ENCODE measurements at places on chromosomes 7 and 10.

- DNase-seq: no peak
Observed at GRCh38 chr7:25319707-25320106, 91.4 kb upstream of the NPVF start.

GRCh38 chr10:19461588-19461987 is 354.6 kb upstream of the PLXDC2 start:
- no peak for DNase-seq

GRCh38 chr10:49594594-49594993 is 15.5 kb upstream of the SLC18A3 start:
- no peak for DNase-seq

GRCh38 chr10:100469756-100470155 is 6.9 kb downstream of the WNT8B start:
- no peak for DNase-seq

- DNase-seq: no peak
Observed at GRCh38 chr7:123769371-123769770, 20.6 kb upstream of the WASL start.

DNA sequence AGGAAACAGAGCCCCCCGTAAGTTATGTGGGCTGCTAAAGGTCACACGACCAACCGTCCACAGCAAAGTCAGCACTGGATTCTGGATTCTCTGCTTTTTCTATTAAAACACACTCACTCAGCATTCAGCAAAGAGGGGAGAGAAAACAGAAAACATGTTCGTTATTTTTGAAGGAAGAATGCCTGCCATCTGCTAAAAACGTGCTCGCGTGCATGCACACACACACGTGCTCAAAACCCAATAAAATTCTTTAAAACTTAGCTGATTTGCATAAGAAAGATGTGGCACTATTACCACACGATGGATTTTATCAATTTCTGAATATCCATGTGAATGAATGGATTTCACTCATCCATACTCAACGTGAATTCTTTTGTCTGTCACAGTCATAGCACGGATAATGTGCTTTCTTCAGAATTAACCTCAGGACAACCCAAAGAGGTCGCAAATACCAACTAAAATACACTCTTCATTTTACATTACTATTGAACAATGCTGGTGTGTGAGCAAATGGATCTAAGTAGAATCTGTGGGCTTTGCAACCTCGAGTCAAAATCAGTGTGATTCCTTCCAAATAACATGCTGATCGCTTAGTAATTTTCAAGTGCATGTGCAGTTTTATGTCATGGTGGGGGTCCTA is 40.8 kb downstream of the NRP1 start:
- DNase-seq: no peak

DNA sequence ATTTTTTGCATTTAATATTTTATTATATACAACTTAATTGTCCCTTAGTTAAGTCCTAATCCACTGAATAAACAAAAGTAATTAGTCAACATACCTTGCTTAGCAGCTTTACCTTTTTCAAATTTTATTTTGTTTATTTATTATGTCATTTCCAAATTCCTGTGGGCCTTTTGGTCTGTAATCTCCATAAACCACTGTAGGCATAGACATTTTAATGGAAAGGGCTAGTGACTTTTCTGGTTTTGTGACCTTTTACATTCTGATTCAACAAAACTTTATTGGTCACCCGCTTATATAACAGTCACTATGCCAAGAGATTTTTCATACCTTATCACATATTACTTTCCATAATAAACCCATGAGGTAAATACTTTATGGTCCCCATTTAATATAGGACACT is 181.3 kb upstream of the PRPS1L1 start:
- no peak for DNase-seq

DNA sequence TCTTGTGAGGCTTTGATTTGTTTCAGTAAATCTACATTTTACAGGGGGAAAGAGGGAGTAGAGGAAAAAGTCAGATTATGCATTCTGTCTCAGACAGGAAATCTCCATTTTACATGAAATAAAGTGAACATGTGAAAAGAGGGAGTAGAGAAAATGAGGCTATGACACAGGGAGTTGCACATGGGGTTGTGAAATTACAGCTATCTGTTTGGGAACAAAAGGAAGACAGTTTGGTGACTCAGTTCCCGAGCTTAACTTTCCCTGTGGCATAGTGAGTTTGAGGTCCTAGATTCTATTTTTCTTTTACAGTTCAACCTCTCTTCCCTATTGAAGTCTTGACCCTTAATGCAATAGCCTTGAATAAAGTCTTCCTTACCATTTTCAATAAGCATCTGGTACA is 63.2 kb upstream of the AGR3 start:
- no peak for DNase-seq

DNA sequence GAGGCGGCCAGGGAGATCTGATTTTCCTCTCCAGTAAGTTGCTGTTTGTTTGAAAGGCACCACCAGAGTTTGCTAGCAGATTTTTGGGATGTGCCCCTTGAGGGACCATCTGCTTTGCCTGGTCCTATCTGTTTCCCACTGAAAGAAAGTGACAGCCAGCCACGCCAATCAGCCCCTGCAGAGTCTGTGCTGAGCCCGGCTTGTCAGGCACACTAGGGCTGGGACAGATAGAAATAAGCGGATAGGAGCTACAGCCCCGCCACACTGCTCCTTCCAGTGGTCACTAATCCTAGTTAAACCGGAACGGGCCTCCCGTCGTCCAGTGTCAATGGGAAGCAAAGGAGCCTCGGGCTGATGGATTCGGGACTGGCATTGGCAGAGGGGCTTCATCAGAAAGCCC is 161.9 kb upstream of the PRR15 start:
- no peak for DNase-seq
